ENCODE measurements at places on chromosomes 16 and 17. TPM values are rescaled to one million over a fixed set of nuclear protein-coding genes. Genes with fewer than 3 reads are reported as not detected.

- no peak for DNase-seq
These were observed 542 bp downstream of the ZNF764 start for GRCh38 chr16:30557707-30557956.

GRCh38 chr17:82924214-82924613, 84.4 kb upstream of the ZNF750 start:
- no peak for DNase-seq

DNA sequence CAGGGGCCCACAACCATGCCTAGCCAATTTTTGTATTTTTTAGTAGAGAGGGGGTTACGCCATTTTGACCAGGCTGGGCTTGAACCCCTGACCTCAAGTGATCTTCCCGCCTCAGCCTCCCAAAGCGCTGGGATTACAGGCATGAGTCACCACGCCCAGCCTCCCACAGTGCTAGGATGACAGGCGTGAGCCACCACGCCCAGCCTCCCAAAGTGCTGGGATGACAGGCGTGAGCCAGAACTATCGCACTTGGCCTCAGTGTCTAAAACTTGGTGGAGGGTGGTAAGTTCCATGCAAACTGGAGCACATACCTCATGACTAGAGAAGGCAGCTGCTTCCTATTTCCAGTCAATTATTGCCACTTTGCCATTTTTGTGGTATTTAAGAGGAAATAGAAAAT, 7.1 kb downstream of the HSD17B2 start:
- DNase-seq: no peak

C16orf89 gene
- total RNA-seq: not detected

IRX3 gene
- 2.4 TPM for total RNA-seq

SLFN14 gene
- 0.18 TPM for total RNA-seq
